ENCODE measurements at places on chromosomes 3 and 15.
A peak's percentile ranks its signal among the peaks of the same experiment; 100 is the strongest.

DNA sequence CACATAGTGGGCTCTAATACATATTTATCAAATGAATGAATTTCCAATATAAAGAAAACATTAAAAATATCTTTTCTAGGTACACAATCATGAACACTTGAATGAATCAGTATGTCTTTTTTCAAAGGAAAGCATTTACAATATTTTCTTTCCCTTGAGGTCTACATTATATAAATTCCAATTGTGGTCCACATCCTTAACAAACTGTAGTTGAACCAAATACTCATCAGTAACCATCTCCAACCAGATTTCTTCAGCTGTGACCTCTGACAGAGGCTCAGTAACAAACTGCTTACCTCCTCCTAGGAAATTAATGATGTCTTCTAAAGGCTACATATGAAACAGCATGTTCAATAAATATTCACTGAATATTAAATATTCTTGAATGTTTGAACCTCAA is 58.8 kb downstream of the CFAP20DC start:
- DNase-seq, result no peak

DNA sequence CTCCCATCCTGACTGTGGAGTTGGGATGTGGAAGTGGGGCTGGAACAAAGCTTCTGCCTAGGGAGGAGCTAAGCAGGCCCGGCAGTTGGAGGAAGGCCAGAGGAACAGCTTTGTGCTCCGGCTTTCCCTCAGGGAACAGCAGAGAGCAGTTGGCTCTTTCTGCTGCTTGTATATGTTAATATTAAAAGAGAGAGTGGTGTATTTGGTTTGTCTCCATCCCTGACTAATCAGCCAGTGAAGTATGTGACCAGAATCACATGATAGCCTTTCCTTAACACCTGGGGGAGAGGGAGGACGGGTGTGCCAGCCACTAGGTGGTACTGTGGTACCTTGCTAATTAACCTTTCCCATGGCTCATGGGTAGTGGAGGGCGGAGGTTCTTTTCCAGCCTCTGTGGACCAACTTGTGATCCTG is 10.0 kb downstream of the EIF2B5 start:
- peak; percentile 58 for DNase-seq

GRCh38 chr15:101029971-101030661 is 111.0 kb downstream of the LRRK1 start:
- no peak for DNase-seq

GRCh38 chr3:185637388-185637787 is 51.3 kb downstream of the SENP2 start:
- no peak for DNase-seq

DNA sequence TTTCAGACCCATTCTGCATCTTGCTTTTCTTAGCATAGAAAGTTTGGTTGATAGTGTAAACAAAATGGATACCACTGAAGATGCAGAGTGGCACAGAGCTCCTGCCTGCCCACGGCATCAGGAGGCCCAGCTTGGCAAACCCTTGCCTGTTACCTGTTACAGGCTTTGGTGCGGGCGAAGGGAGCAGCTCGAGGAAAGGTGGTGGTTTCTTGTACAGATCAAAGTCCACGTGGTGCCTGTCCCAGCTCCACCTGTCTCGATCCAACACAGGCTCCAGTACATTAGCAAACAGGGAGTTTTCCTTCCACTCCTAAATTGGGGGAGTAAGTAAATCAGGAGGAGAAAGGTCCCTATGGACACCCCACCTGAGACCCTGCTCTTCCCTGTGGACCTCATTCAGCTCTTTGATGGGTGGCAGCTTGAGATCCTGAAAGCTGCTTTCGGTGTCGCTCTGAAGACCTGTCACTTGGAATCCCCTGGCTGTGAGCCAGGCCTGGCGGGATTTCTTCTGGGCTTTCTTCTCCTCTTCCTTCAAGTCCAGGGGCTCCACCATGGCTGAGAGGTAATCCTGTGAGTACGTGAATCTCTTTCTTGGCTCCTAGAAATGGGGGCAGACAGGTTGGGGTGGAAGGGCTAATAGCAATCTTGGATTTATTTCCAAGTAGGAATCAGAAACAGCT is 35.7 kb downstream of the ACAD9 start:
- DNase-seq, result no peak

DNA sequence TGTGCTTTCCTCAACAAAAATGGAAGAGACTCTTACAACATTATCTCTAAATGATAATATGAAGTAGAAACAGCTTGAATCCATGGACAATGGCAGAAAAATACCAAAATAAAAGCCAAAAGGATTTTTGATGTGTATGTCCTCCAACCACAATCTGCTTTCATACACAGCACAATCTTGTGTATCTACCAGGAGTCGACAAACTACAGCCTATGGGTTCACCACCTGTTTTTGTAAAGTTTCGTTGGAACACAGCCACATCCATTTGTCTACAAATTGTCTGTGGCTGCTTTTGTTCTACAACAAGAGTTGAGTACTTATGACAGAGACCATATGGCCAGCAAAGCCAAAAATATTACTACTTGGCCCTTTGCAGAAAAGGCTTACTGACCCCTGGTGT is 88.7 kb upstream of the UBE2E2 start:
- no peak for DNase-seq

DNA sequence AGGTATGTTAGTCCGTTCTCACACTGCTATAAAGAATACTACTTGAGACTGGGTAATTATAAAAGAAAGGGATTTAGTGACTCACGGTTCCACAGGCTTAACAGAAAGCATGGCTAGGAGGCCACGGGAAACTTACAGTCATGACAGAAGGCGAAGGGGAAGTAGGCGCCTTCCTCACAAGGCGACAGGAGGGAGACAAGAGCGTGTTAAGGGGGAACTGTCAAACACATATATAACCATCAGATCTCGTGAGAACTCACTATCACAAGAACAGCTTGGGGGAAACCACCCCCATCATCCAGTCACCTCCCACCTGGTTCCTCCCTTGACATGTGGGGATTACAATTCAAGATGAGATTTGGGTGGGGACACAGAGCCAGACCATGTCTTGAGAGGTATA is 30.4 kb downstream of the SPRED1 start:
- DNase-seq, result no peak

DNA sequence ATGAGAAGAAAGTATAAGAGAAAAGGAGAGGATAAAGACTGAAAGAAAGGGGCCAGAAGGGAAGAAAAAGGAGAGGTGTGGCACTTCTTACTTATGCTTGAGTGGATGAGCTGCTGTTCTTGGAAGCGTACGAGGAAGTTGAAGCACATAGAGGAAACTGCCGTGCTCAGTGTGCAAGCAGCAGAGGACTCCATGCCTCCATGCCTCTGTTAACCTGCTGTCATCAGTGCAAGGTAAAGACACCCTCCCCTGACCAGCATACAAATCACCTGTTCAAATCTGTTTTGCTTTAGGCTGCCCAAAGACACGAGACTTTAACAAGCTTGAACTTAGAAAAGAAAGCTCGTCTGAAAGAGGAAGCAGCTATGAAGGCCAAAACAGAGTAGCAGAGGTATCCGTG is 6.4 kb downstream of the WDR5B start:
- no peak for DNase-seq

DNA sequence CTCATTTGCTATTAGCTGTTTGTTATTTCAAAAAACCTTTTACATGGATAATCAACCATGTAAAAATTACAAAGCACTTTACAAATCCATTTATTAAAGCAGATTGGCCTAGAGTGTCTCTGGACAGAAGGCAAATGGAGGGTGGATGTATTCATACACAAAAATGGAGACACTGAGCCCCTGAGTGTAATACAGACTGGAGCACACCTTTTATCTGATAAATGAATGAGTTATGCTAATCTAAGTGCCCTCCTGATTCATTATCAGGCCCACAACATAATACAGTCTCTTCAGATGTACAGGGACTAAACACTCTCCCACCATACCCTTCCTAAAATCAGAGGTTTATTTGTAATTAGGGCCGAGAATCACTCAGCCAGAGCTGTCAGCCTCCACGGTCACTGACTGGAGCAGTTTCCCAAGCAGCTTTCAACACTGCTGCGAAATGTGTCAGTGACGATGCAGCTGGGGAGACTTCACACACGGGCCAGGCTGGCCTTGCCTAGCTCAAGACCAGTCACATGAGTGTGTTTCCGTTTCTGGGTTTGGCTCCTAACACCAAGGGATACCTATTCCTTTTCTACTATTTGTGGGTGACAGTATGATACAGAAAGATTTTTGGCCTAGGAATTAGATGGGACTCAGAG is 271.8 kb downstream of the ZIC1 start:
- DNase-seq, result no peak

DNA sequence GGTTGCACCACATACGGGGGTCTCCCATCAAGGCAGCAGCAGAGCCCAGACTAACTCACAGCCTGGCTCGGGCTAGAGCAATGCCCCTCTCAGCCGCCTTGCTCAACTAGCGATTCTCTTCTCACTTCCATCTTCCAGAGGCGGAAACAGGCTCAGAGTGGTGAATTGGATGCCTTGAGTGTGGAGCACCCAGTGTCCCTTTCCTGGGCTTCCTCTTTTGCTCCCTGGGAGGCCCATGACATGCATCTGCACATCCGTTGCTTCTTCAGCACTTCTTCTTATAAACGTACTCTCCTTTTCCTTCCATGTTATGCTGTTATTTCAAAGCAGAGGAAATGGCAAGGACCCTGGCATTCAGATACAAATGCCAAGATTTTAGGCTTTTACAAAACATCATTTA is 2.1 kb upstream of the IQSEC1 start:
- DNase-seq, result no peak

GRCh38 chr3:184039414-184039813 is 7.9 kb downstream of the HTR3D start:
- no peak for DNase-seq

- no peak for DNase-seq
Measured at GRCh38 chr15:76078285-76078877, 18.6 kb downstream of the TMEM266 start.

- no peak for DNase-seq
Measured at GRCh38 chr3:56303487-56303886, 164.8 kb downstream of the ERC2 start.

- no peak for DNase-seq
Measured at GRCh38 chr3:67030785-67031740, 33.0 kb downstream of the KBTBD8 start.

GRCh38 chr3:116663161-116664110 is 46.1 kb upstream of the TUSC7 start:
- no peak for DNase-seq

GRCh38 chr3:112629425-112629824 is 11.5 kb downstream of the CCDC80 start:
- peak; percentile 24 for DNase-seq

DNA sequence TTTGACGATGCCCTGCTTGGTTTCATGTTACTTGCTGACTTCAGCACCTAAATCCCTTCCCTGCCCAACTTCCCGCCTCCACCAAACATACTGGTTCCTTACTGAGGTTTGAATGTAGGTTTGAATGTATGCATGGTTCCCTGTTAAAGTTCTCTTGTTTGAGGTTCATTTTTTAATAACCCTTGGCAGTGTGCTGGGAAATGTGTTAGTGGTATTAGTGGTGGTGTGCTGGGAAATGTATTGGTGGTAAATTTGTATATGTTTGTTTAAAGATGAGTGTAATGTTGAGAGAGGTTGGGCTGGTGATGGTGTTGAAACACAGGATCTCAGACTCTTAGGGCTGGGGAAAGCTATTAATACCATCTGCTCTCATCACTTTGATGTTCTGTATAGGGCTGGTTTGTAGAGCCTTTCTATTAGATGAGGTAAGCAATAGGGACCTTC is 392.7 kb downstream of the PTPRG start:
- no peak for DNase-seq

- no peak for DNase-seq
Measured at GRCh38 chr15:25527118-25527517, 88.3 kb upstream of the UBE3A start.

- DNase-seq, result no peak
Measured at GRCh38 chr3:140164922-140165590, 230.1 kb downstream of the CLSTN2 start.

DNA sequence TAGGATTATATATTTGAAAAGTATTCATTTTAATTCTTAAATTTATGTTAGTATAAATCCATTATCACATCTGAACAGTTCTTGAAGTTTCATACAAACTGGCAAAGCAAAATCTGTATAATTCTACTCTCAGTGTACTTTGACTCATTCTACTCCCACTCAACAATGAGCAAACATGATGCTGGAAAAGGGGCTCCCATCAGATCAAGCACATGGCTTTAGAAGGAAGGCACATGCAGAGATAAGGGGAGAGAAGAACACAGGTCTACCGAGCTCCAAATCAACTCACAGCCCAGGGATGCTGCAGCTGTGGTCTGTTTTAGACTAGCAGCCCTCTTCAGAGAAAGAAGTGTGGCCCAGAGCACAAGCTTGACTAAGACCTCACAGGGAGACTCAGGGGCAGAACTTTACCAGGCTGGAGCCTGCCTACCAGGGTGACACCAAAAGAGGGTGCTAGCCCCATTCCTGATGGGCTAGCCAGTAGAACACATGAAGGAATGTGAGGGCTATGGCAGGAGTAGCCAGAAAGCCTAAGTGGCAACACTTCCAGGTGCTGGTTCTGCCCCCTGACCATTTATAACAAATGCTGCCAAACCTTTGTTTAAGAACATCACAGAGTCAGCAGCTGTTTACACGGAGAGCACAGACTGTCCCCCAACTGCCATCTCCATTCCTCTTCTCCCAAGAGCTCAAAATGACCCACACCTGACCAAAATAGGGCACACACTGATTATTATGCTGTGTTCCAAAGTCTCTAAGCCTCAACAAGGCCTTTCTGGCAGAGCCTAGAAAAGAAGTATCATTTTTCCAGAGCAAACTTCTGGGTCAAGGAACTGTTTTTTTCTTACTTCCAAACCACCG is 19.5 kb downstream of the SEC22C start:
- DNase-seq, result no peak

- no peak for DNase-seq
Measured at GRCh38 chr15:45148076-45149059, 18.6 kb downstream of the DUOX1 start.

DNA sequence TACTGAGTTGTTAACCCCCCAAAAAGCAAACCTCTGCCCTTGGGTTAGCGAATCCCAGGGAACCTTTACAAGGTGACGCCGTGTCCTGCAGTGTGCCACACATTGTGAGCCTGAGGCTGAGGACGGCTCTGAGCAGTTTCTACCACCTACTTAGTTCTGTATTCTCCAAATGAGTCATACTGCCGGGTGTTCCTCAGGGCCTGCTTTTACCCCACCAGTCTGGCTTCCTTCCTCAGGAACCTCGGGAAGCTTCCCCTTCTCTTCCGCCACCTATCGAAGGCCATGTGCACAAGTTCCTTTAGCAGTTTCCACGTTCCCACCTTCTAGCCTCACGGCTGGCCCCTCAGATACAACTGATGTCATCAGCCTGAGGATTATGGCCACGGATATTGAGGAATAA is 384.0 kb upstream of the TPM1 start:
- no peak for DNase-seq

GRCh38 chr15:29840926-29841325 is 18.7 kb upstream of the TJP1 start:
- no peak for DNase-seq

DNA sequence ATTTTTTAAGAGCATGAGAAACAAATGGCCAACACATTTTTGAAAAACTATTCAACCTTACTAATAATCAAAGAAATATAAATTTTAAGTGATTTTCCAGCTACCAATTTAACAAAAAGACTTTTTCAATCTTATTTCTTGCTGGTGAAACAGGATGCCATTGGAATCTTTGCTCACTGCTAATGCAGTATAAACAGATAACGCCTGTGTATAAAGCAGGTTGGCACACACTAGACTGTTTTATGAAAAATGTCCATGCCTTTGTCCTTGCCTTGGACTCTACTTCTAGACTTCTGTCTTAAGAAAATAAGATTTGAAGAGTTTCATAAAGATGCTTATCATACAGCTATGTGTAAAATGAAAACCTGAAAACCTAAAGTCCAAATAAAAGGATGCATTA is 5.0 kb upstream of the VGLL4 start:
- no peak for DNase-seq
